Stimulated activated CD4-positive, alpha-beta T cell treated with anti-CD3 and anti-CD28 coated beads, Interleukin-4, amount 100 ng/mL, for 4 hours (primary cell): ENCODE measurements at places on chromosomes 1 and 21.

- no peak for DNase-seq
Measured at GRCh38 chr1:64493831-64494230, 23.9 kb downstream of the CACHD1 start.

DNA sequence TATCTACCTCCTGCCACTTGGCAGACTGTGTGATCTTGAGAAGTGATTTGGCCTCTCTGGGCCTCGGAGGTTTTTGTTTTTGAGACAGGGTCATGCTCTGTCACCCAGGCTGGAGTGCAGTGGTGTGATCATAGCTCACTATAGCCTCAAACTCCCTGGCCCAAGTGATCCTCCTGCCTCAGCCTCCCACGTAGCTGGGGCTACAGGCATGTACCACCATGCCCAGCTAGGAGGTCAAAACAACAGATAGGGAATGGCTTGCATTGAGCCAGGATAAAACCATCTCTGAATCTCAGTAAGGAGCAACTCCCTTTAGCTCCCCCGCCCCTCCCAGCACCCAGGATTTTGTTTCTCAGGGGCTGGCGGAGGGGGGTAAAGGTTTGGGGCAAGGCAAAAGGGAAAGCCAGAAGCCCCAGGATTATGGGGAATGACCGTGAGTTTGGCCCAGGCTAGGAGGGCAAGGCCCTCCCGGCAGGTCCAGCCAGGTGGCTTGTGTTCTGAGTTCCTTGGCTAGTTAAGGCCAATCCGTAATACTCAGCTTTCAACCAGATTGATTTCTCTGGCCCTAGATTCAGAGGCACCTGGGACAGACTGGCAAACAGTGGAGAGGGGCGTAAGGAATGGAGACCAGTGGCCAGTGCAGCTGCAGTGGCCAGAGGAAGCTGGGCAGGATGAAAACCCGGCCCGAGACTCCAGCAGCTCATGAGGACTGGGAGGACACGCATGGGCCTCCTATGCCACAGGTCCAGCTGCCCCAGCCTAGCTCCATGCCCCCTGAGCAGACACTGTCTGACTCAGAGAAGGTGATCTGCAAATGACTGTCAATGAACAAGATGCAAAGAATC is 130.1 kb downstream of the DMRTB1 start:
- no peak for DNase-seq

DNA sequence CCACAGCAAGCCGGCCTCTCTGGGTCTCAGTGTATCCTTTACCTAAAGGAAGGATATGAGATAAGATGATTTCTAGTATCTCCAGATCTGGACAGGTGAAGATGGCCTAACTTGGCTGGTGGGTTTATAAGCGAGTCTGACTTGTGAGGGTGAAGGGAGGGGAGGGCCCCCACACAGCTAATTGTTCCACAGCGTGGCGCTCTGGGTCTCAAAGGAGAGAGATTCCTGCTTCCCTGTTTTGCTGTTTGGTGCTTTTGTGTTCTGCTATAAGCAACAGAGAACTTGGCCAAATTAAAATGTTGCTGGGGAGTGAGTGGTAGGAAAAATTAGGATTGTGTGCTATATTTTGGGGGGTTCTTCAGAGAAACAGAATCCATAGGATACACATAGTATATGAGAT is 28.9 kb upstream of the NLRP3 start:
- no peak for DNase-seq

DNA sequence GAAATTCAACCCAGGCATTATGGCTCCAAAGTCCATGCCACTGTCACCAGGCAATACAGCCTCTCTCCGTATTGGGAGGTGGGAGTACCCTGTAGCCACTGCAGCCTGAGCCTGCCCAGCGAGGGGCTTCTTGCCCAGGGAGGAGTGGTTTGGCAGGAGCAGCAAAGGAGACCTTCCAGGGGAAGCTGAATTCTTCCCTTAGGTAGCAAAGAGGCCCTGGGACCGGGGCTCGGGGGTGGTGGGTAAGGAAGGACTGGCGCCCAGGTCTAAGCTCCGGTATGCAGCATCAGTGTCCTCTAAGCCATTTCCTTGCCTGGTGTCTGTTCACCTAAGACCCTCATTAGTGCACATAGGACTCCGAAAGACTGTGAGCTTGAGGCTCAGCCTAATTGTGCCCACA is 17.0 kb downstream of the TNNT2 start:
- no peak for DNase-seq

DNA sequence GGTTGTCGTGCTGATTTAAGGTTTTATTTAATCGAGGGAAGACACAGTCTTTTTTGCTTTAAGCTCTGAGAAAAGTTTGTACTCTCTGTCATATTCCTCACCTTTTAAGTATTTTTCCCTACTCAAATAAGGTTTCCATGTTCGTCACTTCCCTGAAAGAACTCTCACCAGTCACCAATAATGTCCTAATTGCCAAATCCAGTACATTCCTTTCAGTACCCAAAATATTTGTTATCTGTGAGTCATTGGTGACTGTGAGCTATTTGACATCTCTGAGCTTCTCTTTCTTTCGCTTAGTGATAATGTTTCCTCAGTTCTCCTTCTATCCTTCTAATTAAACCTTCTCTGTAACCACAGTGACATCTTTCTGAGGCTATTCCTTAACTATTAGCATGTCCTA is 874.2 kb upstream of the ADGRL2 start:
- DNase-seq = no peak

- DNase-seq = no peak
Measured at GRCh38 chr1:243273506-243273905, 17.7 kb downstream of the SDCCAG8 start.

GRCh38 chr1:53562291-53562980 is 103.2 kb downstream of the DMRTB1 start:
- no peak for DNase-seq
